Stimulated activated CD8-positive, alpha-beta memory T cell treated with anti-CD3 and anti-CD28 coated beads, Interleukin-2, amount 100 ng/mL, for 1 hour (primary cell): ENCODE measurements at places on chromosomes 5 and 9.

DNA sequence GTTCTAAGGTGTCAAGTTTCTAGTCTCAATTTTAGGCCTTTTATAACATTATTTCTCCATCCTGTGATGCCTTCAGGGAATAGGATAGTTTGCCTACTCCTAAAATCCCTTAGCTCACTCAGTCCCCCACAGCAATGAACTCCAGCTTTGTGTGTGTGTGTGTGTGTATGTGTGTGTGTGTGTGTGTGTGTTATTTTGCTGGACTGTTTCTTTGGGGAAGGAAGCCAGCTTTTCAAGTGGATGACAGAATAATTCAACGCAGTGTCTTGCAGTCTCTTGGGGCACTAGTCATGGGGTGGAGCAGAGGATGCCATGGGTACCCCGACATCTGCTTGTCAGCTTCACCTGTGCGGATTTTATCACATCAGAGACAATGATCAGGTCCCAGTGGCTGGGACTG, 262.8 kb upstream of the DAPK1 start:
- no peak for DNase-seq

DNA sequence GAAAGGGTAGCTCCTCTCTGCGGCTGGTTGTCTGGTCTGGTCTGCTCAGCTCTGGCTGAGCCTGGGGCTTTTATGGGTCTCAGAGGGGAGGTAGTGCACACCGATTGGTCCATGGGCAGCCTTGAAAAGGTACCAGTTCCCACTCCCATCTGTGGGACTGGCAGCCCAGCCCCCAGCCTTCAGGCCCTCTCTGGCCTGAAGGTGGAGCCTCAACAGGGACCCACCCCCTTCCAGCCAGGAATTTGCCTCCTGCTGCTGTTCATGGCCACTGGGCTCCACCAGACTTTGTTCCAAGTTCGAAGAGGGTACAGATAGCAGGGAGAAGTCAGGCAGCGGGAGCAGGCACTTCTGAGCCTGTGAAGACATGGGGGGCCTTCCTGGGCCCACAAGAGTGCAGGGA, 165.3 kb upstream of the SLC27A6 start:
- DNase-seq = no peak

GRCh38 chr5:74009502-74009901, 383.5 kb downstream of the ARHGEF28 start:
- no peak for DNase-seq

- no peak for DNase-seq
Measured at GRCh38 chr5:39578887-39579497, 154.2 kb upstream of the DAB2 start.

DNA sequence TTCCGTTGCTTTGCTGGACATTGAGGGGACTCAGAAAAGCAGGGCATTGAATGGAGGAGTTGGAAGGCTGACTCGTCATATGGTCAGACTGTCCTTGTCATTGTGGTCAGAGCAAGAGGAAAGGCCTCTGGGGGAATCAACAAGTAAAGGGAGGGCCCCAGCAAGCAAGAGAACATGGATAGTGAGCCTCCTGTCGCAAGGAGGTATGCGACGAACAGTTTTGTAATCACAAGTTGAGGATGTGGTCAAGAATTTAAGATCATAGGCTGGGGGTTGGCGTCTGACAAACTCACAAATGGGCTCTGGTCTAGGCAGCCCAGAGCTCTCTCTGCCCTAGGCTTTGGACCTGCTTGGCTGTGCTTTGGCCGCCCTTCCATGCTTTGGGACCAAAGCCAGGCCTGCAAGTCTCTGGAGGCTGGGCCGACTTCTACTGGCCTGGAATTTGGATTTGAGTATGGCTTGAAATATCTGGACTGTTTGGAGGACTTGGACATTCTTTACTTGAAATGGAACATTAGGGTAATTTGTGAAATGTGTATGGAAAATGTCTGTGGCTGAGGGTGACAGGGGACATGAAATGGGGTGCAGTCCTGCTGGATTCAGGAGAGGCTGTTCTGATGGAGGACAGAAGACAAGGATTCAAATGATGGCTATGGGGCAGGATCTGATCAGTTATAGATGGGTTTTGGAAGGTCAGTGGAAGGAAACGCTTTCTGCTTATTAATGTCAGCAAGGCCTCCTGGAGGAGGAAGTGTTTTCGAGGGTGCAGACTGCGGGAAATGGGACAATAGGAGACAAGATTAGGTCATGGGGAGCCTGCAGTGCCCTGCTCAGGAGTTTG, 19.2 kb upstream of the NDST1 start:
- no peak for DNase-seq

DNA sequence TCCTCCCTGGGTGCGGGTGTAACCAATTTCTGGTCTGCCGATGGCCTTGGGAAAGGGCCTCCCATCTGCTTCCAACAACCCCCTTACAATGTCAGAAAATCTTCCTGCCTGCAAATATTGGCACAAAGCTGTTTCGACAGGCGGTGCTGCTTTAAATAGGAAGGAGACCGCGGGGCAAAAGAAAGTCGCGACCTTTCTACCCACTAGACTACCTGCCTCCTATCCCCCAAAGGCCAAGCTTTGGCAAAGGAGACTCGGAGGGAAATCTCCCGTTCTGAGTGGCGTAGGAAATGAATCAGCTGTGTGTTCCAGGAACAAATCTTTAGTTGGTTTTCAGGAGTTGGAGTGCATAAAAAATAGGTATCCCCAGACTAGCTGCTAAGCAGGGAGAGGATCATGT, 36.8 kb upstream of the NFIB start:
- DNase-seq = no peak

DNA sequence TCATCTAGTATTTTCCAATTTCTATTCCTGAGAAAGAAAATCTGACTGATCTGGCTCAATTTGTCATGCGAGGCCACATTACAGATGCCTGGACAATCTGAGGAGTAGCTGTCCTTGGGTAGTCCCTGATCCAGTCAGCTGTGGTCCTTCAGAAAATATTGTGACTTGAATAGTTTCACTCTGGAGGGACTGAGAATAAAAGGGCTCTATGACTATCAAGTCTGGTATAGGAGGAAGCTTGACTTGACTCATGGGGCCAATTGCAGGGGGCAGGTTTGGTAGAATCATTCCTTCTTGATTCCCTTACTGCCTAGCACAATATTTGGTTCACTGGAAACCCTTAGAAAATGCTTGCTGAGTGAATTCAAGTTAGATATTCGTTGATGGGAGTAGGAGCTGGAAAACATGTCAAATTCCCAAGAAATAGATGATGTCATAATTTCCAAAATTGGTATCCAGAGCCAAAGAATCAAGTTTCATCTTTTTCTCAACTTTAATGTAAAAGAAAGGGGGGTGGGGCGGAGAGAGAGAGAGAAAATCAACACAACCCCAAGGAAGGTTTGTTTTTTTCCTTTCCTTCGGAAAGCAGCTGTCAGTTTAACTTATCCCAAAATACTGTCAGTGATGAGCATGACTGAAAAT, 32.4 kb upstream of the STX17 start:
- no peak for DNase-seq

- DNase-seq = no peak
Measured at GRCh38 chr5:95283761-95284571, 928 bp downstream of the MCTP1 start.

DNA sequence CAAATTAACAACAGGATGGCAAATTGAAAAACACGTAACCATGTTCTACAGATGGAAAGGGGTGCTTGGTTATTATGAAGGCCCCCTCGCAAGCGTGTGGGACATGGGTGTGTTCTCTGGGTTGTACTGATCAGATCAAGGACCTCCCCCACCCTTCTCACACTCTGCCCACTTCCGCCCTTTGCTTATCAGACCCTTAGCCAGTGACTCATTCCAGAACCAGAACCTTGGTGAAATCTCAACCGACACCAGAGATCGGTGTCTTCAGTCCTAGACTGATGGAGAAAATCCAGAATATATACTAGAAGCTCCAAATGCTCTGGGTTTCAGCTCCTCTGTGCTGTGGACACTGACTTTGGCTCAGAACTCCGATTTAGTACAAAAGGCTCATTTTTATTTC, 64.9 kb downstream of the PTTG1 start:
- no peak for DNase-seq

DNA sequence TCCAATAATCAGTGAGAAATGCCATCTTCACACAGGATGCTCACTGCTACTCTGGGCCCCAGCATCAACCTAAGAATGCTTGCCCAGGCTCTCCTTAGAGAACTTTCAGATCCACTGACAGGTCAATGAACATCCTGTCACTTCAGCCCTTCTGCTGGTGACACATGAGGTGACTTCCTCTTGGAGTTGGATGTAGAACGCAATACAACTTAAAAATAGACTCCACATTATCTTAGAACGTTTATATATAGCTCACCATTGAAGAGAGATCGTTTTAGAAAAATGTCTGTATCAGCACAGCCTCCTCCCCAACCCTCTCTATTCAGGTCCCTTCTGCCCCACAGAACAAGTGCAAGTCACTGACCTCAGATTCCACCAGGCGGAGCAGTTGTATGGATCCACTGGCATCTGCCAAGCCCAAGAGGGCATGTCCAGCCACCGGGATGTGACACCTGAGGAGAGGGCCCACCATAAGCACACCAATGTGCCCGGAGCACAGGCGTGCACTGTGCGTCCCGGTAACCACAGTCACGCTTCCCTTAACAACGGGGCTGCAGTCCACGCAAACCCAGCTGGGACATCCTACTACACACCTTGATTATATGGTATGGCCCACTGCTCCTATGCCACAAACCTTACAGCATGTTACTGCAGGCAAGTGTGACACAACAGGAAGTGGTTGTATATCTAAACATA, 2.9 kb downstream of the DPH7 start:
- no peak for DNase-seq

GRCh38 chr5:72149742-72150141, 42.5 kb downstream of the MAP1B start:
- DNase-seq = no peak

DNA sequence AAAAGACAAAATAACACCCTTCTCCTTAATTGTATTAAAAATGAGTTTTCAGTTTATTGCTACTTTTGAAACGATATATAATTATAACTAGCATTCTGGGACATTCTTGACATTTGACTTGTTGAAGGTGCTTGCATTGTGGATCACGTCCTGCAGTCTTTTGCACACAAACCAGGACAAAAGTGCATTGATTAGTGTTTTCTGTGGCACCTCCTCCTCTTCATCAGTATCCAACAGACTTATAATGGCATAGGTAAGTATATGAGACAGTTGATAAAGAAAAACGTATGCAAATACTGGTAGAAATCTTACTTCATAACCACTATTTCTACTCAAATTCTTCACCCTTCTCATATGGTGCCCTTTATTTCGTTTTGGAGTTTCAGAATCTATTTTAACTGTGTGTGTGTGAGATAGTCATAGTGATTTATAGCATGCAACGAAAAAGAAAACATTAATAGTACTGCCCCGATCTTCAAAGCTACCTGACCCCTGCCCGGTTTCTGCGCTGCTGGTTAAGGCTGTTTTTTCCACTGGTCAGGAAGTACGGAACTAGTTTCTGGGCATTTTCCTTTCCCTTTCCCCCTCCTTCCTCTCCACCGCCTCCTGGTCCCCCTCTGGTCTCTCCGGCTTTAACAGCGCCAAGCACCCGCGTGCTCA, 639 bp upstream of the RASA1 start:
- no peak for DNase-seq
